Stimulated activated CD4-positive, alpha-beta T cell treated with anti-CD3 and anti-CD28 coated beads, Interleukin-1b, Interleukin-23, amount 100 ng/mL, for 1 hour (primary cell): ENCODE measurements at places on chromosomes 6 and 20.

DNA sequence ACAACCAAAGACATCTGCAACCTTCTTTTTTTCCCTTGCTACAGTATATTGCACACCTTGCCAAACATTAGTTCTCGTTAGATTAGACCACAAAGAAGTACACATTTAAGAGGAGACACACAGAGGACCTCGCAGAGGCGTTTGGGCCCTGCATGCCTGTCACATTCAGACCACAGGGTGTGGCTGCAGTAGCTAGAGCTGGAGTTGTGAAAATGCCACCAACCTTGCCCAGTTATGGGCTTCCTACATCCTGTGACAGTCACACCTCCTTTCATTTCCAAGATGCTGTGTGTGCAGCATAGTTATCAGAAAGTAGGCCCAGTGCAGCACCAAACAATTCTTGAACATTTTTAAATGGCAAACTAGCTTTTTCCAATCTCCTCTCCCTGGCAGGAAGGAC lies 2.4 kb downstream of the SYNE1 start:
- DNase-seq: no peak

GRCh38 chr6:143677577-143677890 lies 231 bp upstream of the PHACTR2 start:
- DNase-seq: no peak

DNA sequence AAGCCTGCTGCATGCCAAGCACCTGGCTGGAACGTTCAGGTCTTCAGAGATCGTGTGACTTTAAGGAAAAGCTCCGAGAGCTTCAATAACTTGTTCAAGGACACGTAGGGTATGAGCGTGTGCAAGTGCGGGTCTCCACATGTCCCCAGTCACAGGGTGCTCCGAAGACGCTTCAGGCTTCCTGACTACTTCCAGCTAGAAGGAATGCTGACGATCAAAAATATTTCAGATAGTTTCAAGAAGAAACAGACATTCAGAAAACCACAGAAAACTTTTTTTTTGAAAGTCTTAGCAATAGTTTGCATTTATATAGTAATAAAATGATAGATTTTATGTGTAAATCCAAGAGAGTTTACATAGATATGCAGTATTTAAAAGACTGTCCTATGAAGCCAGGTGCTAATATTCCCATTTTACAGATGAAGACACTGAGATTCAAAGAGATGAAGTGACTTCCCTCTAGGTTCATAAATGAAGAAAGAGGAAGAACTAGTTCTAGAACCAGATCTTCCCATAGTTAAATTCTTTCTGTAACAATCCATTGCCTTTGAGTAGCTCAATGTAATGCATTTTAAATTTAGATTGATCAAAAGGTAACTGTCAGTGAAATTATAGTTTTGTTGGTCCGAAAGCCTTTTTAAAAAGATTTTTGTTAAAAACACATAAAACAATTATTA lies 247.6 kb downstream of the MYLK4 start:
- DNase-seq: no peak

- DNase-seq: no peak
Observed at GRCh38 chr6:30643656-30644055, 3.3 kb upstream of the C6orf136 start.

DNA sequence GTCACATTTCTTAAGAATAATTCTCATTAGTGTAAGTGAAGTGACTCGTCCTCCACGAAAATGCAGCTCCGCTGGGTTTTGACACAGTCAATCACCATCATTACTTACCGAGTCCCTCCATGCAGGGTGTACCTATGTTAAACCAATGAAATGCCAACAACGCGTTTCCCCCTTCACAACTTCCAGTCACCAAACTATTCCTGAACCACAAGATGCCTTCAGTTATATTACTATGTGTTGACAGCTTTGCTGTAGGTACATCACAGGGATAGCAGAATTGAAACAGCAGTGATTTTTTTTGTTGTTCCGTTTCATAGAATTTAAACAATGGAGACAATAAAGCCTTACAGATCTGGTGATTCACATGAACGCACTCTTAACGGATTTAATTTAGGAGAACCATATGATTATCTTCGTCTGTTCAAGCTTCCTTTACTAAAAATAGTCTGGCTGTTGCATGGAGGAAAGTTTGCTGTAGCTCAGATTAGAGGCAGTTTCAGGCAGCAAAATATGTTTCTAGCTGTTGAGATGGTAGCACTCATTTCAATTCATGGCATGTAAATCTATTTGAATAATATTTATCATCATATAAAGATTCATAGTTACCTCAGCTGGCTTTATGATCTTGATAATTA lies 652.8 kb downstream of the PRKN start:
- DNase-seq: no peak

DNA sequence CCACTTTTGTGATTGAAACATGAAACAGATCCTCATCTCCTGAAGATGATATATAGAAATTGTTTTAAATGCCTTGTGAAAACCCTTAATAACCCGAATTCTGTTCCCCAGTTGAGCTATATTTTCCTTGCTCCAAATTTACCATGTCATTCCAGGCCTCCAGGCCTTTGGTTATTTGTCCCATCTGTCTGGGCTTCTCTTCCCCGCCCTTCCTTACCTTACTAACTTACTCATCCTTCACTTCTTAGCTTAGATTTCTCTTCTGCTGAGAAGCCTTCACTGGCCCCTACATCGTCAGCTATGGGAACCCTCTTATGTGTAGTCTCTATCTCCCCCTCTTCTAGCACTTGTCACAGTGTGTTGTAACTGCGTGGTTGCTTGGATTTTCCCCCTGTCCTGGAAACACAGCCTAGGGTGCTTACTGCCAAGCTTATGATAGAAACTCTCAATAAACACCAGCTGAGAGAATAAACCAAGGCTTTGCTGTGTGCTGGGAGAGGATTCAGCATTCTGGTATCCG lies 68.6 kb downstream of the SGK1 start:
- DNase-seq: no peak

DNA sequence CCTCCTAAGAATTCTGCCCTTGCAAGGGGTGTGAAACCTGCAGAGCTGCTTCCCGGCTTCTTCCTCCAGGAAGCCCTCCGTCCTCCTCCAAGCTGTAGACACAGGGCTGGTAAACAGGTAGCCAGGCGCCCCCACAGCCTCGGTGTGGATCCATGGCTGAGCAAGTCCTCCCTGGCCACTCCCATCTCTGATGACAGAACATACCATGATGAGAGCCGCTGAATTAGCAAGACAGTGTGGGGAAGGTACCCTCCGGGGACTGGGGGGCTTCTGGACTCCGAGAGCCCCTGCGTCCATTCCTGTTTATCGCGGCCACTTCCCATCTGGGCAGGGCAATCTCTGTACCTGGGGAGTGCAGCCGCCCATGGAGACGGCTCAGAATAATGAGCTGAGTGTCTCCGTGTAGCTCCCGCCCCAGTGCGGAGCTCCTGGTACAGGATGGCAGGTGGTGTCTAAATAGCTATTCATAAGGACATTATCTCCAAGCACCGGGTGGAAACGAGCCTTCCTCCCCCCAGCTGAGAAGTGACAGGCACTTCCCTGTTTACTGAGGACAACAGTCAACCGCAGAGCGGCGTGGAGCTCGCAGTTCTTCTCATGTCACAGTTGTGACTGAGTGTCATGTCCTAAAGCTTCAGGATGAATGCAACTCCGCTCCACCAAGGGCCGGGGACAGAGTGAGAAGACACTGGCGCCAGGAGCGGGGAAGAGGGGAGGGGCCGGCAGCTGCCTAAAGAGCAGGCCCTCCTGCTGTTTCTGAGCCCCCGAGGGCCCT lies 22.7 kb upstream of the NTSR1 start:
- DNase-seq: no peak

DNA sequence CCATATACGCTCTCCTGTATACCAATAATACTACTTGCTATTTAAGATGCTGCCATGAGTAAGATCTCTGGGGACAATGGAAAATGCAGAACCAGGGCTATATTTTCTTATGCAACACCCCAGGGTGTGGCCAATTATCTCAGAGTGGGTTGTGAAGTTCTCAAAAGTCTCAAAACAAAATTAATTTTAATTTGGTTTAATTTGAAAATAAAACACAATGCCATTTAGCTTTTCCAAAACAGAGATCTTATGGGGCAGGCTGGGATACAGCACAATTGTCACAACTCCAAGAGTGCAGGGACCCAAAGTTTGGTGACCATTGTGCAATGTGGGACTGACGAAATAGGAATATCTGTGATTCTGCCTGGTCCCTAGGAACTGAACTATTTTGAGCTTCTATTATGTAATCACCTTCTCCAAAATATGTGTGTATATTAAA lies 43.1 kb downstream of the MBOAT1 start:
- no peak for DNase-seq
